Upper lobe of right lung (tissue), 1 donor: ENCODE measurements at places on chromosomes 3 and 15. TPM values are rescaled to one million over a fixed set of nuclear protein-coding genes. Genes with fewer than 3 reads are reported as not detected.

The RNU5B-1 gene
- total RNA-seq, result 21.6 TPM

The PLSCR5 gene
- total RNA-seq, result not detected

The INKA1 gene
- 6.6 TPM for total RNA-seq

The SSUH2 gene
- total RNA-seq, result not detected

The CHRD gene
- total RNA-seq, result 5.3 TPM

The VILL gene
- 8.9 TPM for total RNA-seq

The C2CD4A gene
- 0.14 TPM for total RNA-seq

The LMAN1L gene
- not detected for total RNA-seq

The SLC22A13 gene
- total RNA-seq, result 0.41 TPM

The GOLGA6L4 gene
- 2.7 TPM for total RNA-seq

The SERINC4 gene
- total RNA-seq, result not detected

The LMLN gene
- 7.3 TPM for total RNA-seq

The TNFAIP8L3 gene
- total RNA-seq, result 10.9 TPM

The RPP25 gene
- total RNA-seq, result 20.2 TPM

The RARRES1 gene
- 41.5 TPM for total RNA-seq

The CACNA2D3 gene
- 7.3 TPM for total RNA-seq

The ADGRG7 gene
- not detected for total RNA-seq

The DPH3 gene
- total RNA-seq, result 29.8 TPM

The GOLGA8G gene
- total RNA-seq, result not detected

The ARF4 gene
- total RNA-seq, result 130 TPM

The CLRN1 gene
- not detected for total RNA-seq

The TM4SF4 gene
- total RNA-seq, result 0.49 TPM

The EPHA3 gene
- total RNA-seq, result 5.1 TPM

The CIP2A gene
- 1.9 TPM for total RNA-seq

The TRIM71 gene
- total RNA-seq, result 2.2 TPM

The LYZL4 gene
- total RNA-seq, result not detected

The SH2D7 gene
- not detected for total RNA-seq

The CFAP100 gene
- not detected for total RNA-seq

The BNC1 gene
- total RNA-seq, result 3.1 TPM

The IL17RB gene
- 12.4 TPM for total RNA-seq

The ACKR4 gene
- 8.0 TPM for total RNA-seq

The LRRC31 gene
- total RNA-seq, result 1.7 TPM

The GOLGA8T gene
- total RNA-seq, result 0.20 TPM

The MKRN2OS gene
- total RNA-seq, result not detected
